ENCODE measurements at places on chromosomes 11 and 22. TPM values are rescaled to one million over a fixed set of nuclear protein-coding genes. Genes with fewer than 3 reads are reported as not detected.

LRP4 gene
- 18.4 TPM for total RNA-seq

BBOX1 gene
- total RNA-seq = not detected

PANX3 gene
- not detected for total RNA-seq

DNA sequence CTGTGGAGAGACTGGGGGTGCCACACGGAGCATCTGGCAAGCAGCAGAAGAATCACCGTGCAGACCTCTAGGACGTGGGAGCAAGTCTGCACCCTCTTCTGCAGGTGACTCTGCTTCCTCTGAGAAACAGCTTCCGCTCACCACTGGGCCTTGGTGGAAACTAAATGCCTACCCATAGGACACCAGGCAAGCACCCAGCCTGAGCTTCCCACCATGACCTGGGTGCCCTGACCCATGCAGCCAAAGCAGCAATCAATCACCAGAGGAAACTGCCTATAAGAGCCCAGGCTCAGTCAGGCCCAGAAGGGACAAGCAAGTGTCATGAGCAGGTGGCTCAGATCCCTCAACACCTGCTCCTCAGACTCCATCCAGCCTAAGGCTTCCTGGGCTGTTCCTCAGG lies 63.4 kb downstream of the IGLL5 start:
- H3K4me3 ChIP-seq = no peak overlapping the region
- no peak overlapping the region for H3K27ac ChIP-seq
- H3K36me3 ChIP-seq = no peaks in the 10 kb centered on the region
- H3K27me3 ChIP-seq = peaks cover 90% of the 10 kb centered on the region

- DNase-seq = no peak
- no peak overlapping the region for H3K27ac ChIP-seq
- no peaks in the 10 kb centered on the region for H3K36me3 ChIP-seq
- H3K4me3 ChIP-seq = no peak overlapping the region
- H3K27me3 ChIP-seq = no peaks in the 10 kb centered on the region
- no peaks in the 10 kb centered on the region for H3K4me1 ChIP-seq
Observed at GRCh38 chr11:111413849-111414248, 34.8 kb upstream of the POU2AF1 start.

All from GM23338 (cell line).